ENCODE measurements at places on chromosomes 11 and 22.

DNA sequence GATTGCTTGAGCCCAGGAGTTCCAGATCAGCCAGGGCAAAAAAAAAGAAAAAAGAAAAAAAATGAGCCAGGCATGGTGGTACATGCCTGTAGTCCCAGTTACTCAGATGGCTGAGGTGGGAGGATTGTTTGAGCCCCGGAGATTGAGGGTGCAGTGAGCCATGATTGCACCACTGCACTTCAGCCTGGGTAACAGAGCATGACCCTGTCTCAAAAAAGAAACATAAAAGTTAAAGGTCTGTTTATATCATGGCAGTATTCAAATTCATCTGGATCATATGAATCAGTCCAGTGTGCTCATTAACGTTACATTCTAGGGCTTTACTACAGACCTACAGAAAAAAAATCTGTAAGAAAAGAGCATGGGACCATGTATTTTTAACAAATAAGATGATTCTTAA lies 13.9 kb downstream of the HSD17B12 start:
- DNase-seq: no peak

GRCh38 chr11:13368041-13368446 lies 90.5 kb downstream of the BMAL1 start:
- DNase-seq: no peak

- DNase-seq: peak; percentile 38
Measured at GRCh38 chr11:56624661-56625110, 10.0 kb upstream of the OR5M1 start.

GRCh38 chr22:26229910-26230309 lies 60.6 kb downstream of the SEZ6L start:
- DNase-seq: no peak

- peak; percentile 89 for DNase-seq
Measured at GRCh38 chr22:36454916-36455570, 26.4 kb downstream of the TXN2 start.

DNA sequence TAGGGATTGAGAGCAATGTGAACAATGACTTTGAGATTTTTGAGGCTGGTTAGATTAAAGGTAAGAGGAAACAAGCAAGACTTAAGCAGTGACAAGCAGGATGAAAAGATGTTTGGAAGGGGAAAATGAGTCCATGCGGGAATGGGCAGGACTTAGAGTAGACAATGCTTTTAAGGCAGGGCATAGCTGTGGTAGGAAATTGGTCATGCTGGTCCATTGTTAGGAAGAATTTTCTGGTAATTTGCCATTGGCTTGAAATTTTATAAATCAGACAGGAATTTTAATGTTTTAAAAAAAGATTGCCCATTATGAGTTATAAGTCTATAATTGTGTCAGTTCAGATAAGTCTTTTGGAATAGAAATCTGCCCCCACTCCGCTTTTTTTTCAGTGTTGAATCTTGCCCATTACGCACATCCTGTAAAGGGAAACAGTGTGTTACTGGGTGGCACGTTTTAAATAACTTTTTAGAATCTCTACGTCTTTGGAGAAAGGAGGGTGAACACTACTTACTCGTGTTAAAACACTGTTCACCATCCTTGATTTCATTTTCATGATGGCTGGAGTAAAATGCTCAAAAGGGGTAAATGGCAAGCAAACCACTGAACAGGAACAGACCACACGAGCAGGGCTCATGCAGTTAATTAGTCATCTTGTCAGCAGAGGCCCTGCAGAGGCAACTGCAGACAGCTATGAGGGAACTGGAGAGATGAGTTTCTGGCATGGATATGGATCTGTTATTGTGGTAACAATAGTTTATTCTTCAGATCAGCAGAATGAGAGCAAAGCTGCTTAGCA lies 25.0 kb downstream of the SWAP70 start:
- no peak for DNase-seq

- DNase-seq: no peak
Measured at GRCh38 chr11:134452026-134452837, 40.2 kb upstream of the B3GAT1 start.

DNA sequence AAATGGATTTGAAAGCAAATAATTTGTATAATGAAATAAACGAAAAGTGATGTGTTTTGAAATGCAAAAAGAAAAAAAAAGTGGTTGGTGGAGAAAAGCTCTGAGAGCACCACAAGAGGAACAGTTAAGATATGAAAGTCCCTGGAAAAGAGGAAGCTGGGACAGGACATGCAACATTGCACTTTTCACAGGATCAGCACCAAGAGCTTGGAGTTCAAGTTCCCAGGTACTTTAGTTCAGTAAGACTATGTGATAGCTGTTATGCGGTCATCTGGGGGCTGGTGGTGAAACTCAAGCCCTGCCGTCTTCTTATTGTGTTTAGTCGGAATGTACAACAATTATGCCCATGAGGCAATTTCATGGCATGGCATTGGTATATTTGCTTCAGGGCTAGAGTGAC lies 17.1 kb upstream of the MS4A4A start:
- no peak for DNase-seq

DNA sequence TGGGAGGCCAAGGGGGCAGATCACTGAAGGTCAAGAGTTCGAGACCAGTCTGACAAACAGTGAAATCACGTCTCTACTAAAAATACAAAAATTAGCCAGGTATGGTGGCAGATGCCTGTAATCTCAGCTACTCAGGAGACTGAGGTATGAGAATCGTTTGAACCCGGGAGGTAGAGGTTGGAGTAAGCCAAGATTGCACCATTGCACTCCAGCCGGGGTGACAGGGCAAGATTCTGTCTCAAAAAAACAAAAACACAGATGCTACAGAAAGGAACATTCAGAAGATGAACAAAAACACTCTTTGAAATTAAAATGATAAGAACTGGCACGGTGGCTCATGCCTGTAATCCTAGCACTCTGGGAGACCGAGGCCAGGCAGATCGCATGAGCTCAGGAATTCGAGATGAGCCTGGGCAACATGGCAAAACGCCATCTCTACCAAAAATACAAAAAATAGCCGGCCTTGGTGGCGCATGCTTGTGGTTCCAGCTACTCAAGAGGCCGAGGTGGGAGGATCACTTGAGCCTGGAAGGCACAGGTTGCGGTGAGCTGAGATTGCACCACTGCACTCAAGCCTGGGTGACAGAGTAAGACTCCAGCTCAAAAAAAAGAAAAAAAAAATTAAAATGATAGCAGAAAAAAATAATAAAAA lies 8.5 kb downstream of the RAB6A start:
- no peak for DNase-seq

- DNase-seq: no peak
Measured at GRCh38 chr11:79564288-79564925, 123.6 kb upstream of the TENM4 start.

GRCh38 chr11:114396916-114397315 lies 3.4 kb downstream of the C11orf71 start:
- DNase-seq: no peak

- no peak for DNase-seq
Measured at GRCh38 chr11:15202626-15203025, 87.9 kb downstream of the INSC start.

GRCh38 chr22:38419858-38420160 lies 35.2 kb downstream of the KCNJ4 start:
- no peak for DNase-seq

DNA sequence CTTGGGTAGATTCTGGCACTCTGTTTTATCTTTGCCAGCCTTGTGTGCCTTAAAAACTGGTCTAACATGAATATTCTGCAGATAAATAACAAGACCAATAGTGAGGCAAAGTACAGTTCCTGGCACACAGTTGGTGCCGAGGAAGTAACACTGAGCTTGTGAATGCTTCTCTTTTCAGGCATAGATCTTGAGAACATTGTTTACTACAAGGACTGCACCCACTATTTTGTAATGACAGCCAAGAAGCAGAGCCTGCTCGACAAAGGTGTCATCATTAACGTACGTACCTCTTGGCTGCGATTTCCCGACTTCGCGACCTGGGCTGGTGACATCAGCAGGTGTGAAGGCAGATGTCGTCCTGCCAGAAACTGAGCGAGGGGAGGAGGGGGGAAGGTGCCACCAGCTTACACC lies 105.7 kb downstream of the MICAL2 start:
- DNase-seq: no peak

Data from neuronal stem cell (in vitro differentiated cells).